ENCODE measurements at places on chromosomes 2 and 18. TPM values are rescaled to one million over a fixed set of nuclear protein-coding genes. Genes with fewer than 3 reads are reported as not detected.

DNA sequence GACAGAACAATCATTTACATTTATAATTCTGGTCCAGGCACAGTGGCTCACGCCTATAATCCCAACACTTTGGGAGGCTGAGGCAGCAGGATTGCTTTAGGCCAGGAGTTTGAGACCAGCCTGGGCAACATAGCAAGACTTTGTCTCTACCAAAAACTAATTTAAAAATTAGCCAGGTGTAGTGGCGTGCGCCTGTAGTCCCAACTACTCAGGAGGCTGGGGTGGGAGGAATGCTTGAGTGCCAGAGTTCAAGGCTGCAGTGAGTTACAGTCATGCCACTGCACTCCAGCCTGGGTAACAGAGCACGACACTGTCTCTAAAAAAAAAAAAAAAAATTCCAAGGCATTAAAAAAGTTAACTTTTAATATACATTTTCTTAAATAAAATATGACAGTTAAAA is 88.1 kb downstream of the PLEKHM3 start:
- peaks cover 3% of the 10 kb centered on the region for H3K36me3 ChIP-seq
- DNase-seq, result no peak
- H3K4me1 ChIP-seq, result no peaks in the 10 kb centered on the region
- H3K27me3 ChIP-seq, result no peaks in the 10 kb centered on the region

DNA sequence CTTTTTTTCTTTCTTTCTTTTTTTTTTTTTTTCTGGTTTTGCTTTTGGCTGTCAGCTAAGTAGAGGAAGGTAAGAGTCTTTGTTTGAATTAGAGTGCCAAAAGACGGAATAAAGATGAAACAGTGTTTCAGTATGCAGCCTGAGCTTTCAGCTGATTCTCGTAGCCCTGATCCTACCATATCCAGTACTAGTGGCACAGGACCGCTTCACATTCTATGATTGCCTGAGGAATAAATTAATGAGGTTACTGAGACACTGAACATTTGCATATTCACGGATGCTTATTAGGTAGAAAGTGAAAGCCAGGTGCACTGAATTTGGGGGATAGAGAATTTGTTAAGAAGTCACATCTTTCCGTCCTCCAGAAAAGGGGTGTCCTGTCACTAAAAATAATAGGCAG is 421.5 kb upstream of the POU3F3 start:
- peaks cover 5% of the 10 kb centered on the region for H3K27me3 ChIP-seq
- no peak for DNase-seq
- no peak overlapping the region for H3K27ac ChIP-seq

GRCh38 chr2:205189301-205189700 is 493.0 kb upstream of the NRP2 start:
- H3K27ac ChIP-seq, result no peak overlapping the region
- DNase-seq, result no peak
- no peaks in the 10 kb centered on the region for H3K4me1 ChIP-seq
- H3K4me3 ChIP-seq, result no peak overlapping the region
- peaks cover 3% of the 10 kb centered on the region for H3K36me3 ChIP-seq

DNA sequence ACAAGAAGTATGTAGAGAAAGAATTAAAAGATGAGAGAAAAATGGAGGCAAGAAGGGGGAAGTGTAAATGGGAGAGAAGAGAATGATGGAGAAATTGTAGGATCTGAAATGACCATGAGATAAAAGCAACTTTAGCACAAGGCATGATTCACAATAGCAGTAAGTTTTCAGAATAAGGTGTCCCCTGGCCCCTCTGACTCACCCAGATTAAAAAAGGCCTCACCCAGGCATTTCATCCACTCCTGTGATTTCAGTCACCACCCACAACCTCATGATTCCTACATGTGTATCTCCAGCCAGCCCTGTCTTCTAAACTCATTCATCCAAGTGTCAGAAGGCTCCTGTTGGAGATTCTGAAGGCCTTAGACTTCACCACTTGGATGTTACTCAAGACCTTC is 56.6 kb downstream of the SP100 start:
- H3K27ac ChIP-seq, result no peak overlapping the region
- H3K4me1 ChIP-seq, result no peaks in the 10 kb centered on the region
- H3K27me3 ChIP-seq, result no peaks in the 10 kb centered on the region
- H3K4me3 ChIP-seq, result no peak overlapping the region

DNA sequence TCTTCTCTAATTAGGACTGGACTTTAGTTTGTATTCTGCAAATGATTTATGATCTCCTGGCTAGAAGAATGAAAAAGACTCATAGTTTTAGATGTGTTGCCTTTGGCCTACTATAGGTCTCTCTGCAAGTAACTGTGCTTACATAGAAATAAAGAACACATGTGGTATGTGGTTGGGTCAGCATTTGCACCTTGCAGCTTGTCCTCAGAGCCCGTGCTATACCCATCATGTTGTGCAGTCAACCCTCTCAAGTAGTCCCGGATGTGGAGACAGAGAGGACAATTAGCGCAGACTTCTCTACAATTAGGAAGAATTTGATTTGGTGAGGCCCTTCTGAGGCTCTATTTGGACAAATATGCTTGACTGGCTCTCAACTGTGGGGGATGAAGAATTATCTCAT is 203.7 kb upstream of the ITGA4 start:
- H3K4me1 ChIP-seq, result no peaks in the 10 kb centered on the region
- no peaks in the 10 kb centered on the region for H3K36me3 ChIP-seq
- no peak overlapping the region for H3K4me3 ChIP-seq

- no peak for DNase-seq
- H3K27me3 ChIP-seq, result no peaks in the 10 kb centered on the region
- no peak overlapping the region for H3K4me3 ChIP-seq
- peaks cover 24% of the 10 kb centered on the region for H3K4me1 ChIP-seq
- no peak overlapping the region for H3K27ac ChIP-seq
These were observed 125.5 kb downstream of the SMAD7 start for GRCh38 chr18:48825101-48825745.

GRCh38 chr2:232781765-232782164 is 5.4 kb upstream of the KCNJ13 start:
- no peaks in the 10 kb centered on the region for H3K27me3 ChIP-seq
- peaks cover 6% of the 10 kb centered on the region for H3K4me1 ChIP-seq
- no peak overlapping the region for H3K4me3 ChIP-seq
- no peak overlapping the region for H3K27ac ChIP-seq

DNA sequence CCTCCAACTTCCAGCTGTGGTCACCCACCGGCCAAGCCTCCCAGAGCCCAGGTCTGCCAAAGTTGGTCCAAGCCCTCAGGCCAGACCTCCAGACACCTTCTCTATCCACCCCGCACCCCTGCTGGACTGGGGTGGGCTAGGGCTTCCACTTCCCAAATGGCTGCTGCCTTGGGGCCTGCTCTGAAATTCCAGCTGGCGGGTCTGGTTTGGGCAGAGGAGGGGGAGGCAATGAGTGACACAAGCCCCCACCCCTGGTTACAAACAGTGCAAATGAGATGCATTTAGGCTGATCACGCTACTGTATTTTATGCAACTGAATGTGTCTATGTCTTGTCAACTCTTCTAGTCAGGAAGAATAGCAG is 14.6 kb downstream of the POU3F3 start:
- no peak for DNase-seq
- peaks cover 35% of the 10 kb centered on the region for H3K4me1 ChIP-seq
- H3K27ac ChIP-seq, result no peak overlapping the region
- peaks cover 100% of the 10 kb centered on the region for H3K27me3 ChIP-seq

DNA sequence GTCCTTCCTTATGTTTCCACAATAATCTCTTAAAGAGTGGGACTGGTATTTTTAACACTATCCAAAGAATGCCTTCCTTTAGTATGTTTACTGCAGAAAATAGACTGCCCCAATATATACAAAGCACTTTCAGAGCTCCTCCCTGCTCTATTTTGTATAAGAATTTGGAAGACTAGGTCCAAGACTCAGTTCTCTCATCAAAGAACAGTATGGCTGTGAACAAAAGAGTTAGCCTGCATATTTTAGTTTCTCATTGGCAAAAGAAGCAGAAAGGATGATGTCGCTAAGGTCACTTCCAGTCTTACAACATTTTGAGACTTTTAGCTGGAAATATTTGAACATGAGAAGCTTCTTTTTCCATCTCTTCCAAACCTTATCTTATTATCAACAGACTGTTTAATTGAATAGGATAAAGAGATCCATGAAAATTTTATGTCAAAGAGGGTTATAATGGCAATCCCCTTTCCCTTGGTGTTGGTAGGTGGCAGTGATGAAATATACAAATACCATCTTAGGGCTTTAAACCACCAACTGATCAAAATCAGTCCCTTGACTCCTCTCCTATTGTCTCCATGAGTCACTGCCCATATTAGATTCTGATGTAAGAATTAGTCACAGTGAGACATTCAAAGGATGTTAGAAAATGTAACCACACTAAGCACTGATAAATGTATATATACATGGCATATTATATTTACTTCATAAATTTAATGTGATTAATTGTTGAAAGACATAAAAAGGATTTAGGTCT is 266.9 kb upstream of the DSEL start:
- H3K27ac ChIP-seq, result no peak overlapping the region
- H3K4me1 ChIP-seq, result no peaks in the 10 kb centered on the region
- DNase-seq, result no peak
- H3K36me3 ChIP-seq, result no peaks in the 10 kb centered on the region
- no peak overlapping the region for H3K4me3 ChIP-seq

DNA sequence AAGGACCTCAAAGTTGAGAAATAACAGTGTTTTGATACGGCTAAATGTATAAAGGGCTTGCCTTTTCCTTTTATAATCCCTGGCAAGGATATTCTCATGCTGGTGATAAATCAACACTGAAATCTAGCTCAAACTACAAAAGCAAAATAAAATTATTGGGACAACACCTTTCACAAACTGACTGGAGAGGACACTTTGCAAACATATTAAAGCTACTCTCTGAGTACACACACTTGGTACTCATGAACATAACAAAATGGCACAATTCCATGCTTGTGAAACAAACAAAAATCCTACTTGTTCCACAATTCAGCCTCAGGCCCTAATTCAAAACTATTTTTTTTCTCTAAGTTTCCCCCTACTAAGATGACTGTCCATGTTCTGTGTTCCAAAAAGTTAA is 305.8 kb downstream of the ETAA1 start:
- DNase-seq, result no peak
- H3K4me1 ChIP-seq, result no peaks in the 10 kb centered on the region
- no peaks in the 10 kb centered on the region for H3K36me3 ChIP-seq

DNA sequence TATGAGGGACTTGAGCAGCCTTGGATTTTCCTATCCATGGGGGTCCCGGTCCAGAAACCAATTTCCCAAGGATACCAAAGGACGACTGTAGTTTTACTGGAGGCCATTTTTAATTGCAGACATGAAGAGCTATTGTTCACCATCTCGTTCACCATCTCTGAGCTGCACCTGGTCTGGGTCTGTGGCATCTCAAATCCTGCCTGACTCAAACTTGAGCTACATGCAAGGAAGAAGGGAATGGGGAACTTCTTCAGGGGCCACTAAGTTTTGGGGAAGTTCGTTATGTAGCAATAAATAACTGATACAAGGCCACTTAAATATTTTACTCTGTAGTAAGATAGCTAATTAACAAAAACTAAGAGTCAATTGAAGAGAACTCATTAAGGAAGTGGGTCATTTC is 2.1 kb upstream of the SMCHD1 start:
- H3K4me3 ChIP-seq, result no peak overlapping the region
- no peak for DNase-seq
- no peak overlapping the region for H3K27ac ChIP-seq
- no peaks in the 10 kb centered on the region for H3K27me3 ChIP-seq
- peaks cover 19% of the 10 kb centered on the region for H3K4me1 ChIP-seq

SERPINB12 gene
- 88.4 TPM for total RNA-seq

UPP2 gene
- total RNA-seq, result not detected

ACVR2A gene
- total RNA-seq, result 47.1 TPM

ATP5F1A gene
- total RNA-seq, result 491 TPM

IL37 gene
- total RNA-seq, result 130 TPM

BOLL gene
- total RNA-seq, result not detected

VIL1 gene
- 0.85 TPM for total RNA-seq

All from suprapubic skin (tissue), 4 donors.